Stimulated activated CD4-positive, alpha-beta T cell treated with anti-CD3 and anti-CD28 coated beads, Interleukin-15, amount 100 ng/mL, for 1 hour (primary cell): ENCODE measurements at places on chromosomes 1 and 21.

GRCh38 chr1:97163591-97164275, 442.1 kb downstream of the PTBP2 start:
- no peak for DNase-seq

DNA sequence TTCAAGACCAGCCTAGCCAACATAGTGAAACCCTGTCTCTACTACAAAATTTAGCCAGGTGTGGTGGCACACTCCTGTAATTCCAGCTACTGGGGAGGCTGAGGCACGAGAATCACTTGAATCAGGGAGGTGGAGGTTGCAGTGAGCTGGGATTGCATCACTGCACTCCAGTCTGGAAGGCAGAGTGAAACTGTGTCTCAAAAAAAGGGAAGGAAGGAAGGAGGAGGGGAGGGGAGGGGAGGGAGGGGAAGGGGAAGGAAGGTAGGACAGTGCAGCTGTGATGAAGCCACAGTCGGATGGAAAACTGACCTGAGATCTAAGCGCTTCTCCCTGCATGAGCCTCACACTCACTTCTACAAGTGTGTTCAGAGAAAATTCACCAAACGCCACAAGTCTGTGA, 22.0 kb upstream of the FHAD1 start:
- DNase-seq: no peak

GRCh38 chr1:31523012-31523411, 53.3 kb upstream of the TINAGL1 start:
- DNase-seq: no peak

DNA sequence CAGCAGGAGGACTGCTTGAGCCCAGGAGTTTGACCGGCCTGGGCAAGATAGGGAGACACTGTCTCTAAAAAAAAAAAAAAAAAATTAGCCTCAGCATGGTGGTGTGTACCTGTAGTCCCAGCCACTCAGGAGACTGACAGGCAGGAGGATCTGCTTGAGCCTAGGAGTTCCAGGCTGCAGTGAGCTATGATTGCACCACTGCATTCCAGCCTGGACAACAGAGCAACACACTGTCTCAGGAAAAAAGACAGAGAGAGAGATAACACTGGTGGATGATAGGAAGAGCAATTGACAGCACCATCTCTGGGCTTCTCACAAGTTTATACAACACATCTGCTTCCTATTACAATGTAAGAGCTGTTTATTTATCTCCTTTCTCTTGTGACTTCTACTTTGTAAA, 2.4 kb upstream of the RNU11 start:
- no peak for DNase-seq
